ENCODE measurements at places on chromosomes 2 and 18.

DNA sequence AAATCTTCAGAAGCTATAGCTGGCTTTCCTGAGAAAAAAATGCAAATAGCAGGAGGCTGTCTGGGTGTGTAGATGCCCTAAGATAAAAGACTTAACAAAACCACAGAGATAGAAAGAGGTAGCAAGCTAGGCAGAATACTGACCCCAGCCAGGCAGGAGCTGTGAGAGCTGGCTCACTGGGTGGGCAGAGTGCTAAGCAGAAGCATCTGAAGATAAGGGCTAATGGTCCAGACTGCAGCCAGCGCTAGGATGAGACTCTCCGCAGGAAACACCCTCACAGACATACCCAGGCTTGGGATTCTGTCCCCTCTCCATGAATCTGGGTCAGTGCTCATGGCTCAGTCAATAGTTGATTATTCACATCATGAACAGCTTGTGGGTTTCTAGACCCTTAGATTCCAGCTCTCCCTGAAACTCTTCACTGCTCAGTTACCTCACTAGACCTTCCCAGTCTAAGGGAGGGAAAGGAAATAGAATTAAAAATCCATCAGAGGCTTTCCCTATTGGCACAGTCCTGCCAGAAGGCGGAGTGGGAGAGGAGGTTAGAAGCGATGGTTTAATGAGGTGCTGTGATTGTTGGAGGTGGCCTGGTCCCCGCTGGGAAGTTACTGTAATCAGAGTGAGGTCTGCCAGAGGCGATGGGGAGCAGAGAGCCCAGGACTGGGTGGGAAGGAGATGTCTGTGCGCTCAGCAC lies 21.4 kb upstream of the CCBE1 start:
- DNase-seq, result no peak

DNA sequence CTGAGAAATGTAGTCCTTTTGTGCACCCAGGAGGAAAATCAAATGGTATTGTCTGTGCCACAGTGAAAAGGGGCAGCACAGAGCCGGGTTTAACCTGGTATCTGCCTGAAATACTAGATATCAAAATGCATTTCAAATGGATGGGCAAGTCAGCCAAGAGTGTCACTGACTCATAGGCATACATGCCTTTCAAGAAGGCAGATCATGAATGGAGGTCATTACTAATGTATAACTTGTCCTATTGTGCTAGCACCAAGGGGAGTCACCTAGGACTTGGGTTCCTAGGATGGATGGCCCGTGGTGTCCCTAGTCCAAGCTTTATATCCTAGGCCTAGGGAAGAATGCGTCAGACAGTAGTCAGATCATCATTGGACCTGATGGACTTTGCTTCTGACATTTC lies 49.9 kb downstream of the TCF7L1 start:
- DNase-seq, result no peak

- DNase-seq, result no peak
Observed at GRCh38 chr2:66682476-66682875, 247.6 kb downstream of the MEIS1 start.

- DNase-seq, result no peak
Observed at GRCh38 chr2:107625982-107626381, 200.7 kb upstream of the RGPD4 start.

GRCh38 chr18:76981396-76981968 lies 151.1 kb downstream of the MBP start:
- no peak for DNase-seq

All from HTR-8/SVneo (cell line).